ENCODE measurements at places on chromosomes 2 and 18.

DNA sequence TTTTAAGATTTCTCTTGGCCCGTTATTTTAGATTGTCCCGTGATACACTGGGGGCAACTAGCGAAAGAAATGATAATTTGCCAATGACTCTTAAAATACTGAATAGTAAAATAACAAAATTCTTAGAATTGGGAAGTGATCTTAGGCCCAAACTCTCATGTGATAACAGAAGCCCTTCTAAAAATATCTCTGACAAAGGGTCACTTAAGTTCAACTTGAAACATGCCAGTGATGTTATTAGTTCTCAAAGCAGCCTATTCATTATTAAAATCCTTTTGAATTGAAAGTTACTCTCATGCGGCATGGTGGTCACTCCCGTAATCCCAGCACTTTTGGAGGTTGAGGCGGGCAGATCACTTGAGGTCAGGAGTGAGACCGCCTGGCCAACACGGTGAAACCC lies 920.9 kb downstream of the NRXN1 start:
- DNase-seq, result no peak

DNA sequence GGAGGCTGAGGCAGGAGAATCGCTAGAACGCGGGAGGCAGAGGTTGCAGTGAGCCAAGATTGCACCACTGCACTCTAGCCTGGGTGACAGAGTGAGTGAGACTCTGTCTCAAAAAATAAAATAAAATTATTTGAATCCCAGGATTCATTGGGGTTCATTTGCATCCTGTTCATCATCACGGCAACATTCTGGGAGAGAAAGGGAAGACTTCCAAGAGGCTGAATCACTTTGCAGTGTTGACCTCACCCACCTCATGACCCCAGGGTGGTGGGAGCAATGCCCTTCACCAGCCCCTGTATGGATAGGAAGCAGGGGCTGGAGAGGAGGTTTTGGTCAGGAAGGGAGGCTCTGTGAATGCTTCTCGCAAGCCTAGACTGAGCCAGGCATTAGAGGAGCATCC lies 195.6 kb downstream of the CTIF start:
- DNase-seq, result no peak

GRCh38 chr2:217074576-217075255 lies 214.9 kb upstream of the TNP1 start:
- no peak for DNase-seq

- no peak for DNase-seq
Observed at GRCh38 chr18:79928563-79928960, 22.9 kb downstream of the SLC66A2 start.

GRCh38 chr2:128435576-128436478 lies 117.2 kb upstream of the HS6ST1 start:
- DNase-seq, result no peak

All from activated CD4-positive, alpha-beta T cell treated with anti-CD3 and anti-CD28 coated beads, Interleukin-2, Interleukin-4, amounts not matched to agents 100 ng/mL and 50 ng/mL, durations not matched to agents 16 hours and 8 hours (primary cell).